NCI-H345 (cell line): ENCODE measurements at places on chromosomes 2 and 18.
A peak's percentile ranks its signal among the peaks of the same experiment; 100 is the strongest.

- DNase-seq: no peak
Observed at GRCh38 chr18:65704046-65704445, 46.8 kb upstream of the CDH7 start.

DNA sequence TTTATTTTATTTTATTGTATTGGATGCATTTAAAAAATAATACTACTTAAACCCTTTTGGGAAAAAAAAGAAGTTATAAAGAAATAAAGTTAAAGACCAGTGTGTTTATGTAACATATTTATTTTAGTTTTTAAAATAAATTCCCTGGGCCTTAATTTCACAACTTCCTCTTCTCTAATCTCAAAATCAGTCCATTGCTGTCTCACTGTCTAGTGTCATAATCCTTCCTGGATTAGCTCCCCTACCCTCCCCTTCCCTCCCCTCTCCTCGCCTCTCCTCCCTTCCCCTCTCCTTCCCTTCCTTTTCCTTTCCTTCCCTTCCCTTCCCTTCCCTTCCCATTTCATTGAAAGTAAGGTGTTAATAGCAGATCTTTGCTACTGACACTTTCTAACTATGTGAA is 40.3 kb upstream of the ZEB2 start:
- DNase-seq: no peak

GRCh38 chr2:237244976-237245646 is 159.4 kb downstream of the COPS8 start:
- DNase-seq: no peak

GRCh38 chr2:36483290-36483689 is 114.7 kb downstream of the FEZ2 start:
- no peak for DNase-seq

- DNase-seq: peak; percentile 70
Observed at GRCh38 chr2:104844807-104845551, 8.9 kb upstream of the POU3F3 start.

- no peak for DNase-seq
Observed at GRCh38 chr2:218853766-218854165, 5.8 kb upstream of the WNT6 start.

DNA sequence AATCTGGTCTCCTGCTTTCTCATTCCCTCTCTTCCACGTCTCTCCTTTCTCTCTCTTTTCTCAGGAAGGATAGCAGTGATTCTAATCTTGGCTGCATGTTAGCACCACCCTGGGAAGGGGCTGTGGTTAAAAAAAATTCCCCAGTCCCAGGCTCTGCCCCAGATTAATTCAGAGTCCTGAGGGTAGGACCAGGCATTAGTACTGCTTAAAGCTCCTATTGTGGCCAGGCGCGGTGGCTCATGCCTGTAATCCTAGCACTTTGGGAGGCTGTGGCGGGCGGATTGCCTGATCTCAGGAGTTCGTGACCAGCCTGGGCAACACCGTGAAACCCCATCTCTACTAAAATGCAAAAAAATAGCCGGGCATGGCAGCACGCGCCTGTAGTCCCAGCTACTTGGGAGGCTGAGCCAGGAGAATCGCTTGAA is 35.4 kb upstream of the EML4 start:
- no peak for DNase-seq

- no peak for DNase-seq
Observed at GRCh38 chr2:132776287-132776686, 106.3 kb upstream of the LYPD1 start.

- no peak for DNase-seq
Observed at GRCh38 chr2:38010995-38011394, 65.0 kb downstream of the CYP1B1 start.

GRCh38 chr2:109020217-109020637 is 31.2 kb upstream of the EDAR start:
- no peak for DNase-seq

- DNase-seq: no peak
Observed at GRCh38 chr18:58527285-58527951, 101.5 kb downstream of the ALPK2 start.

DNA sequence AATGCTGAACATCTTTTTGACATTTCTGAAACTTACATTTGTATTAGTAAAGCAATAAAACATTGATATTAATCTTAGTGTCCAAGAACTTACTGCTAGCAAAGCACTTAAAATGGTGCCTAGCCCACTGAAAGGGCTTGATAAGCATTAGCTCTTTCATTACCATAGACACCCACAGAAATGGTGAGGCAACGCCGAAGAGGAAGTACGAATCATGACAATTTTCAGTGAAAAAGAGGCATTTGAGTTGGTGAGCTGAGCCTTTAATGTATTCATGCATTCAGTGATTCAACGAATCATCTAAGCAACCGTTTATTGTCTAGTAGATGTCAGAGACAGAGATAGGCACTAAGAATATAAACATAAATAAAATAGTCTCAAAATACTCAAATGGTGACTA is 101.1 kb downstream of the PIGN start:
- DNase-seq: no peak

DNA sequence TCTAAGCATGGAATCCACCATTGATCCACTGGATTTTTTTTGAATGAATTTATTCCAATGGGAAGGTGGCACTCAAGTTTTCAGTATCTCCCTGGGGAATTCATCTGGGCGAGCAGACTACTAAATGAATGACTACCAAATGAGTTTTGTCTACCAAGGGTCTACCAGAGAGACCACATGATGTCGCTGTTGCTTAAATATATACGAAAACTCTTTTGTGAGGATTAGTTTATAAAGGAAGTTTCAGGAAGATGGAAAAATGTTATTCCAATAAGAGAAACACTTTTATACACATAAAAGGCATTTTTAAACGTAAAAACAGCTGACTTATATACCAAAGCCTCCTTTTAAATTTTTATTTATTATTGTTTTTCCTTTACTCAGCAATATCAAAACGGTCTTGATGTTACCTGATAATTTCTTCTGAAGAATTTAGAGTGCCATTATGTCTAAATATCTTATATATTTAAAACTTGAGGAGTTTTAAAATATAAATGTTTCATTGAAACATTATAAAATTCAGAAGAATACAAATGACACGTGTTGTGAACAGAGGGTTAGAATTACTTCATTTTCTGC is 139.7 kb downstream of the HRH4 start:
- peak; percentile 76 for DNase-seq

DNA sequence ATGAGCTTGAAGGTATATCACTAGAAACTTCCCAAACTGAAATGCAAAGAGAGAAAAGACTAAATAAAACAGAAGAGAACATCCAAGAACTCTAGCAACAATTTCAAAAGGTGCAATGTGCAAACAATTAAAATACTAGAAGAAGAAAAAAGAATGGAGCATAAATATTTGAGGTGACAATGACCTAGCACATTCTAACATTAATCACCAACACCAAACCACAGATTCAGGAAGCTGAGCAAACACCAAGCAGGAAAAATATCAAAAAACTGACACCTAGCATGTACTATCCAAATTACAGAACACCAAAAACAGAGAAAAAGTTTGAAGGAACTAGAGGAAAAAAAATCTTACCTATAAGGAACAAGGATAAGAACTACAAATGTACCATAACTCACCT is 460.8 kb downstream of the IRS1 start:
- DNase-seq: no peak

DNA sequence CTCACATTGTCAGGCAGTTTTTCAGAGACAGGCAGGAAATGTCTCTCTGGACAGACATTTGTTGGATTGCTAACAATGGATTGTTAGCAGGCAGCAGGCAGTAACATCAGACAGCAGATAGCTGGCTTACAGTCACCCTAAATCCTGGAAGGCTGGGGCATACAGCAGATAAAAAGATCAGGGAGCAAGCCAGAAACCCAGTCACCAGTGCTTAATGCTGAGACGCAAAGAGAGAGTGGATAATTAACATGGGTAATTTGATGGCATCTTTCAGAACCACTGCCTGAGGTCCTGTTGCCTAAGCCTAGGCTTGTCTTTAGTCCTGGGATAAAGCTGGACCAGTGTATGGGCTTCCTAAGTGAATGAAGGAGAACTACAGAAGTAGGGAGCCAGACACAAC is 22.4 kb downstream of the MC4R start:
- DNase-seq: no peak

GRCh38 chr18:22194151-22194598 is 24.8 kb downstream of the GATA6 start:
- DNase-seq: no peak

- DNase-seq: no peak
Observed at GRCh38 chr2:188979187-188980114, 5.3 kb downstream of the COL3A1 start.

- no peak for DNase-seq
Observed at GRCh38 chr2:179302764-179303571, 38.3 kb upstream of the SESTD1 start.

DNA sequence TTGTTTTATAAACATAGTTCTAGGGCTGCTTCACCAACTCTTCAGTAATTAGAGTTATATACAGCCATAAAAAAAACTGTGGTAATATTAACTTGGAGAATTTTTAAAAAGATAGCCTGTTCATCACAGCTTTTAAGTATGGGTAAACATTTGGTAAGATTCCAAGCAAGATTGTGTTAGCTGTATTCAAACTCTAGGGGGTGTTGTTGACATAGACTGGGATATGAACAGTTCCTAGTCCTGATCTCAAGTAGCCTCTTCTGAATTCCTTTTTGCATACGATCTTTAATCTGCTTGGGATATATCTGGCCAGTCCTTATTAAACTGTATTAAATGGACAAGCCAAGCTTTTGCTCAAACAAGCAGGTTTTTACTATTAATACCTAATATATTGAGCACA is 13.4 kb downstream of the NOP58 start:
- peak; percentile 10 for DNase-seq

DNA sequence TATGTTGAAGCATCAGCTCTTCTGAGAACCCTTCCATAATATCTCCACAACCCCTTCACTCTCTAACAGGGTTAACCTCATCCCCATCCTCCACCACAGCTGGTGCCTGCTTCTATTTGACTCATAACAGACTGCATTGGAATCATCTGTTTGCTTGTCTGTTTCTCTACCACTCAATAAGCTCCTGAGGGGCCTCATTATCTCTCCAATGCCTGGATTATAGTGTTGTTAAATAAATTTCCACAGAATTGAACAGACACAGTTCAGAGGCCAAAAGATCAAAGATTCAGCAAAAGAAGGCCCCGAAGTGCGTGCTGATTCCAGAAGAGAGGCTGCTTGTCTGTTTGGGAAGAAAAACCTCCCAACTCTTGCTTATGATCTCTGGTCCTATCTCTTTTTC is 33.7 kb upstream of the FAM98A start:
- no peak for DNase-seq

- no peak for DNase-seq
Observed at GRCh38 chr2:43123486-43123885, 102.9 kb downstream of the ZFP36L2 start.

DNA sequence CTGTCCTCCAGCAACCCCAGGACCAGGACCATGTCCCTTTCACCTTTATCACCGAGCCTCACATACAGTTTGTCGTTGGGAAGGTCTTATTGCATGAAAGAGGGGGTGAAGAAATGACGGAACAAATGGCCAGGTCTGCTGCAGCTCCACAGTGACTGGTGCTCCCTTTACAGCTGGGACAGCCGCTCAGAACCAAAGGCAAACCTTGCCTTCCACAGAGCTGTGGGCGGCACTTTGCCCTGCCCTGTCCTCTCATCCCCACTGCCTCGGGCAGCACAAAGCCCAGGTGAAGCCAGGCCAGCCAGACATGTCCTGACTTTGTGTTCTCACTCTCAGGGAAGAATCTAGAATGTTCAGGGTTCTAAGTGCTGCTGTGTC is 961 bp downstream of the GPR55 start:
- DNase-seq: no peak
